ENCODE measurements at places on chromosomes 2 and 18.

GRCh38 chr2:62136956-62137830, 58.7 kb upstream of the B3GNT2 start:
- no peak for DNase-seq

DNA sequence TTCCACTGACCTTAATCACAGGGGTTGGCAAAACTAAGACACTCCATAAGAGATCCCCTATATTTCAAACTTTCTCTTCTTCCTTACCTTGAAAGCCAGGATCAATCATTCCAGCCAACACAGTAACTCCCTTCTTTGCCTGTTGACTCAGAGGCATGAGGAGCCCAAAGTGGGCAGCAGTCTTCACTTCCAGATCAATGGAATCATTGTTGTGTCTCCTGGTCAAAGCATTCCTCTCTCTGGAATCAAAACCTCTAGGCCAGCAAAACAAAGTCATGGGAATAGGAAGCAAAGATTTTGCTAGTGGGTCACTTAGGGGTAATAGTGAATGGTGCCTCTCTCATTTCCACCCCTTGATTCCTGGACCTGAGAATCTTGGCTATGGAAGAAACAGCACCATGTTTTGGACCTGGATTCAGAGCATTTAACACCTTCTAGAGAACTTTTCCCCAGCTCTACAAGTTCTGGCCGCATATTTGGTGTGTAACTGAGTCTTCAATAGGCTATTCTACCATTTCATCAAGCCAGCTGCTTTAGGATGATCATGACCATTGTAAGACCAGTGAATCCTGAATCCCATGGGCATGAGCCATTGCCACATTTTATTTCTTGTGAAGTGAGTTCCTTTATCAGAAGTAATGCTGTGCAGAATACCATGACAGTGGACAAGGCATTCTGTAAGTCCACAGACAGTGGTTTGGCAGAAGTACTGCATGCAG, 65.7 kb upstream of the SERPINE2 start:
- no peak for DNase-seq

DNA sequence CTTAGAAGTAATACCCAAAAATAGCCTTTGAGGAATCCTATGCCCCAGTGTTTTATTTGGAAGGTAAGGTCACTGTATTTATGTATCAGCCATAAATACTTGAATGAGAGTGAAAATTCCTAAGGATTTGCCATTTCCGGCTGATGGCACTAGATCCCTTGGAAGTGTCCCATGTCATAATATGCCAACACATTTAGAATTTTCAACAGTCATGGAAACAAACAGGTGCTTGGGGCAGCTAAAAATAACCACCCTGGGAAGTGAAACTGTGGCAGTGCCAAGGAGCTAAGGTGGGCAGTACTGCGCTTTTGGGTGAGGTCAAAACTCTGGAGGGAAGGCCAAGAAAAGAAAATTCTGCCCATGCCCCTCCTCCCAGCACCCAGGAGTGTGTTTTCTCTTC, 80.2 kb downstream of the TCF7L1 start:
- no peak for DNase-seq

DNA sequence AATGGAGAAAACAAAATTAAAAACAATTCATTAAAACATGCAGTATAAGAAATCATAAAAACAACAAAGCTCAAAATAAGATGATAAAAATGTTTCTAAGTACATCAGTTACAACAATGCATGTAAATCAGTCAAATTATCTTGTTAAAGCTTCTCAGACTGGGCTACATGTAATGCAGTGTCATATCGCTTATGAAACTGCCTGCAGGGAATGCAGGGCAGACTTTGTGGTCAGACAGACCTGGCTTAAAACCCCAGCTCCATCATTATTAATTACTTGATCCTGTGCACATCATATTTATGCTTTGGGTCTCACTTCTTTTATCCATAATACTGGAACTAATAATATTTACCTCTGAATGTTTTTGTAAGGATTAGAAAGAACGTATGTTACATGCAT, 74.6 kb downstream of the PID1 start:
- no peak for DNase-seq

GRCh38 chr2:65786007-65786717, 353.8 kb upstream of the SPRED2 start:
- DNase-seq, result no peak

- no peak for DNase-seq
Observed at GRCh38 chr2:234165421-234165820, 114.9 kb downstream of the SPP2 start.

GRCh38 chr2:145323512-145323911, 803.6 kb upstream of the ZEB2 start:
- DNase-seq, result no peak

DNA sequence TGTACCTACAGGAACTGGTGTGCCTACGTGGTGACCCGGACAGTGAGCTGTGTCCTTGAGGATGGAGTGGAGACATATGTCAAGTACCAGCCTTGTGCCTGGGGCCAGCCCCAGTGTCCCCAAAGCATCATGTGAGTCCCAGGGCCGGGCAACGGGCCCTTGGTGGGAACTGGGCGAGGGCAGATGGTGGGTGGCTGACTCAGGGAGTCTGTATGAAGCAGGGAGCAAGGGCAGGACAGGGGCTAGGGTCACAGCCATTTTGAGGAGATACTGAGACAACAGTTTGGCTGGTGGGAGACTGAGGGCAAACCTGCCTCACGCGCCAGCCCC, 1.7 kb downstream of the EMILIN1 start:
- DNase-seq, result no peak

DNA sequence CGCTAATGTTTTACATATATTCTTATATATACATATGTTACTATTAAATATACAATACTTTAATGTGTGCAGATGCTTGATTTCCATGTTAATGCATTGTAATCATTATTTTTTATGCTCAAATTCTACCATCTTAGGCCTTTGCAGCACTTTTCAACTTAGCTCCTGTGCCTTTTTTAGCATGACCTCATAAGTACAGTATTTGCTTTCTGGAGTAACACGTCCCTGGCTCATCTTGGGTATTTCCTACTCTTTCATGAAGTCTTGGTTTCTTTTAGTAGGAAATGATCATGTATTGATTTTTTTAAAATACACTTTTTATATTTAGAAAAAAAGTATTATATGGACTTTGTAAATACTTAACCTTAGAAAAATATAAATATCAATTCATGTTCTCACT, 36.5 kb downstream of the CAB39 start:
- no peak for DNase-seq

DNA sequence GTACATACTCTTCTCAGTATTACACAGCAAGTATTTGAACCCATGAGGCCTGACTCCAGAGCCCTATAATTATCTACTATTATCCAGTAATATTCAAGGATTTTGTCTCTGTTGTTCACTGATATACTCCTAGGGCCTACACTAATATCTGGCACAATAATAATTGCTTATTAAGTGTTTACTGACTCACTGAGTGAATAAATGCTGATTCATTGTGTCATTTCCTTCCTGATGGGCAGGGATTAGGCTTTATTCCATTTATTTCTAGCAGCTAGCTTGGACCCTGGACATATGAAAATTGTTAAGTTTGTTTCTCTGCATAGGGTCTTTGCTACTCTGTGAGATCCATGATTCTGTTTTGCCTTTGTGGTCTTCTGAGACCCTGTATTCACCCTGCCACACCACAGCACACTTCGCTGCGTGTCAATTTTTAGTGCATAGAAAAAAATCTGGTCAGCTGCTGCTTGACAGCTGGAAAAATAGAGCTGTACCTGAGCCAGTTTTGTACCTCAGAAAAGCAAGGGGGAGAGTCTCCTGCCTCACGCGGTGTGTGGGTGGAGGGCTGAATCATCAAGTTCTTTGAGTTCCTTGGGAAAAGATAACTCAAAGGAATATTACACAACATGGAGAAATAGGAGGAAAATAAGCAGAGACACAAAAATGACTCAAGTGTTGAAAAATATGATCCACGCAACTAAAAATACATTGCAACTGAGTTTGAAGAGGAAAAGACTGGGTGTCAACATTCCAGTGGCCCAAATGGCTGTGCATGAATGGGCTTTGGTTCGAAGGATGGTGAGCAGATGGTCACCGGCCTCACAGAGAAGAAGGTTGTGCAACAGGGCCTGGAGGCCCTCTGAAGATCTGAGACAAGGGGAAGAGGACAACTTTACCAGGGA, 18.9 kb upstream of the DPP4 start:
- no peak for DNase-seq

- DNase-seq, result no peak
Observed at GRCh38 chr2:10985260-10985659, 73.5 kb downstream of the KCNF1 start.

DNA sequence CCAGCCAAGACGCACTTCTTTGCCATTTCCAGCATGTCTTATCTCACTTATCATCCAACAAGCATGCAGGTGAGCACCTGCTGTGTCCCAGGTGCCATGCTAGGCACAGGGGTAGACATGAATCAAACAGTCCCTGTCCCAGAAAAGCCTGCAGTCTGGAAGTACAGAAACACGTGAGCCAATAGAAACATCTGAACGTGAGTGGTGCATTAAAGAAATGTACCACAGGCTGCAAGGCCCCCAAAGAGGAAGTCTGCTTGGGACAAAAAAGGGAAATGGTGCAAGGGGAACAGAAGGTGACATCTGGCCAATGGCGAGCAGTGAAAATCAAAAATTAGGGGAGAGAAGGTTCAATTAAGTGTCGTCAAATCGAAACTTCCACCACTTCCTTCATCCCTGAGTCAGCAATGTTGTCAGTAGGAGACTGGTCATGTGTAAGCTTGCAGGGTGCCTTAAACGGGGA, 17.6 kb upstream of the TMEM247 start:
- no peak for DNase-seq

GRCh38 chr2:109109342-109109741, 19.7 kb upstream of the SH3RF3 start:
- DNase-seq, result no peak

DNA sequence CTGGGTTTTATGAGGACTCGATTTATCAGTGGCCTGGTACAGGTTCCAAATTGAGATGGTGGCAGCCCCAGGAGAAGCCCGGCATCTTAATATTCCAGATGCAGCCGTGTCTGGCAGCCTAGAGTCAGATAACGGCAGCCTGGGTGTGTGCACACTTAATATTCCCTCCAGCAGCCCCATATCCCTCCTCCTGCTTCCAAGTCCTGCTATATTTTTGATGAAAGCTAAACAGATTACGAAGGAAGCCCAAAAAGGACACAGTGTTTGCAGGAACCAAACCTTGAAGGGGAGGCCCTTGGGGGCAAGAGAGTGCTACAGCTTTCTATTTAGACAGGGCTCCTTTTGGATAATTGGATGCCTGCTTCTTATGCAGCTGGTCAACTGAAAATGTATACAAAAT, 25.1 kb upstream of the ALK start:
- DNase-seq, result no peak

- DNase-seq, result no peak
Observed at GRCh38 chr2:215487002-215487372, 51.1 kb upstream of the FN1 start.

DNA sequence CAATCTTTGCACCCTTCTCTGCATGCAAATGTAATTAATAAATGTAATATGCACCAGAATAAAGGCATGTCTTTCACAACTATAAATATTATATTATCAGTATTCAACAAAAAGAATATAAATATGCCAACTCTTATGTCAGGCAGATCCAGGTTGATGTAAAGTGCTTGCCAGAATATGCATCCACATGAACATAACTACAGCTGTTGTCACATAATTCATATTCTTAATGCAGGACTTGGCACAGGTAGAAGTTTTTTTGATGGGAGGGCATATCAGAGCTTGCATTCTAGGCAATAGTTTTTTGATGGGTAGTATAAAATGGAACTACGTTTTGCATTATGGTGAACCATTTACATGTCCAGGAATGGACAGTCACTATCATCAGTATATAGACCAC, 544.3 kb downstream of the ZNF804A start:
- DNase-seq, result no peak

DNA sequence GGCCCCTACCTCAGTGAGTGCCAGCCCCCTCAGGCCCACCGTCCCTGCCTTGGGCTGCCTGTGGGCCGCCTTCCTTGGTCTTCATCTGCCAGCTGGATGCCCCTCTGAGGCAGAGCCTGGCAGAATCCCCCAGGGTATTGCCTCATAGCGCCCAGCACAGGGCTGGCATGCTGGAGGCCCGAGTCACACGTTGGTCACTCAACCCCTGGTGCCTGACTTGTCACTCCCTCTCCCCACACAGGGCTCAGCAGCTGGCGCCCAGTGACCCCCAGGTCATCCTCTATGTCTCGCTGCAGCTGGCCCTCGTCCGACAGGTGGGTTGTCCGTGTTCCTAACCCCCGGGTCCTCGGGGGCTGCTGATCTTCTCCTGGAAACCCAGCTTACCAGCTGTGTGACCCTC, 108.4 kb upstream of the MCFD2 start:
- no peak for DNase-seq

DNA sequence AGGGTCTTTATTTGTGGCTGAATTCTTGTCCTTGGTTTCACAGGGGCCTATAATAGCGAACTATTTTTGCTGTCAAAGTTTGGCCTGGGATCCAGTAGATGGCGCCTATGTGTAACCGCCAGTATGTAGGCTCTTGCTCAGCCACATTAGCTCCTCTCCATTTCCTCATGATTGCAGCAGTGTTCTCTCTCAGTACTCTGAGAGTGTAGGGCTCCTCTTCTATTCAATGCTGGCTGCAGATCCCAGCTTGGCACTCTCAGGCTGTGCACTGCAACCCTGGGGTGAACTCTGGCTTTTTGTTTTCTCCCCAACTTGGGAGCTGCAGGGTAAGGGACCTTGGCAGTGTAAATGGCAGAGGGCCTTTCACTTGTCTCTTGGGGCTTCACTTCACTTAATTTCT, 344.6 kb upstream of the CHAC2 start:
- DNase-seq, result peak; percentile 48

DNA sequence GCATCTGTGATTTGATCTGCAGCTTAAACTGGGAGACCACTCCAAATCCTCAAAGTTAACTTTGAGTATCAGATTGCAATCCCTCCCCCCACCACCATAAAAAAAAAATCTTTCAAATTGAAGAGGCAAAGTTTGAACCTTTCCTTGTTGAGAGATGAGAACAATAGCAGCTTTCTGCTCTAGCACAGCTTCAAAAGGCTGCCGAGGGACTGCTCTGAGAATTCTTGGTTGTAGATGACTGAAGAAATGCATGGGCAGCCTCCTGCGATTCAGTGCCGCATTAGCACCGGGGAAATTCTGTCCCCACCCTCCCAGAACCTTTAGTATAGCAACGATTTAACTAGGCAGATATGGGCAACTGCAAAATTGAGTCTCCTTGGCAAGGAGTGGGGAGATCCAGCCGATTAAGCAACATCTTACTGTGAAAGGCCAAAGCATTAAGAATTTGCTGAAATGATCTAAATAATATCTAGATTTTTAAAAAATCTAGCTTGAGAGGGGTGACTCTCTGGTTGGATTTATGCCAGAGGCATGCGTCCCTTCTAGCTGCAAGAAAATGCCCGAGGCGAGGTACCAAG, 3.9 kb upstream of the SP5 start:
- DNase-seq, result no peak

DNA sequence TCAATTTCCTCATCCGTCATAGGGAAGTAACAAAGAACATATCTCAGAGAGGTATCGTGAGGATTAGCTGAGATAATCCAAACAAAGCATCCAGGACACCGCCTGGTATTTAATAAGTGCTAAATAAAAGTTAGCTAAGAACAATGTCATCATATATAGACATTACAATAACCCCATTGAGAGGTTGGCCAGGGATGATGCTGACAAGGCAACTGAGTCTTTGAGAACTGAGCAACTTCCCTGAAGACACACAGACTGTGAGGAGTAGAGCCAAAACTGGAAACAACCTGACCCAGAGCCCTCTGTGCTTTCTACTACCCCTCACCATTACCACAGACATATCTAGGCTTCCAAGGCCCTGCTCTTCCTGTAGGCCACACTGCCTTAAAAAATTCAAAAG, 1.6 kb upstream of the DCTN1 start:
- DNase-seq, result no peak
